Right atrium auricular region (tissue), 2 donors: ENCODE measurements at places on chromosomes 2 and 18.

DNA sequence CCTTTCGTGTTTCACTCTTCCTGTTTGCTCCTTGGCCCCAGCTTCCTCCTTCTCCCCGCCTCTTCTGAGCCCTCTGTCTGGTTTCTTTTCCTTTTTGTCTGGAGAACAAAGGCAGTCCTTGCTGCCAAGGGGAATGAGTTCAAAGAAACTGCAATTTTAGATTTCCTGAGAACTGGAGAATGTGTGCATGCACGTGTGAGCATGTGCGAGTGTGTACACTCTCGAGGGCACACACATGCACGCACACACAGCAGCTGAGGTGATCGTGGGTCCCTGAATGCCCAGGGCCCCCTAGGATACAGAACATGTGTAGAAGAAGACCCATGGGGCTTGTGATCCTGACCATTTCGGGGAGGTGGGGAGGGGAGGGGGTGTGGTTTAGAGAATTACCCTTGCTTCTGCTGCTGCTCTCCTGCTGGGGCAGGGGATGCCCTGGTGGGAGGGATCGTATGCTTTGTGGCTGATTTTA lies 151.8 kb downstream of the DYSF start:
- peak; percentile 11 for DNase-seq

GRCh38 chr18:9653390-9653789 lies 39.0 kb upstream of the PPP4R1 start:
- no peak for DNase-seq

GRCh38 chr2:18551169-18551568 lies 9.3 kb downstream of the RDH14 start:
- DNase-seq: no peak

DNA sequence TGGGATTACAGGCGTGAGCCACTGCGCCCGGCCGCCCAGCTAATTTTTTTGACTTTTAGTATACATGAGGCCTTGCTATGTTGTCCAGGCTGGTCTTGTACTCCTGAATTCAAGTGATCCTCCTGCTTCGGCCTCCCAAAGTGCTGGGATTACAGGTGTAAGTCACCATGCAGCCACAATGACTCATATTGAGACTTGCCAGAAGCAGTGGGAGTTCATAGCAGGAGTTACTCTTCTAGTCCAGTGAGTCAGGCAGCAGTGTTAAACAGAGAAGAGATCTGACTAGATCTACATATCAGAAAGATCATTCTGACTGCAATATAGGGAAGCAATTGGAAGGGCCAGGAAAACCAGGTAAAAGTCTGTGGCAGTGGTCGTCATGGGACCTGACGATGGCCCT lies 1.5 kb upstream of the FLACC1 start:
- DNase-seq: no peak

- no peak for DNase-seq
Observed at GRCh38 chr18:34709104-34709503, 994 bp upstream of the DTNA start.

GRCh38 chr2:118151831-118152230 lies 63.6 kb downstream of the INSIG2 start:
- no peak for DNase-seq

DNA sequence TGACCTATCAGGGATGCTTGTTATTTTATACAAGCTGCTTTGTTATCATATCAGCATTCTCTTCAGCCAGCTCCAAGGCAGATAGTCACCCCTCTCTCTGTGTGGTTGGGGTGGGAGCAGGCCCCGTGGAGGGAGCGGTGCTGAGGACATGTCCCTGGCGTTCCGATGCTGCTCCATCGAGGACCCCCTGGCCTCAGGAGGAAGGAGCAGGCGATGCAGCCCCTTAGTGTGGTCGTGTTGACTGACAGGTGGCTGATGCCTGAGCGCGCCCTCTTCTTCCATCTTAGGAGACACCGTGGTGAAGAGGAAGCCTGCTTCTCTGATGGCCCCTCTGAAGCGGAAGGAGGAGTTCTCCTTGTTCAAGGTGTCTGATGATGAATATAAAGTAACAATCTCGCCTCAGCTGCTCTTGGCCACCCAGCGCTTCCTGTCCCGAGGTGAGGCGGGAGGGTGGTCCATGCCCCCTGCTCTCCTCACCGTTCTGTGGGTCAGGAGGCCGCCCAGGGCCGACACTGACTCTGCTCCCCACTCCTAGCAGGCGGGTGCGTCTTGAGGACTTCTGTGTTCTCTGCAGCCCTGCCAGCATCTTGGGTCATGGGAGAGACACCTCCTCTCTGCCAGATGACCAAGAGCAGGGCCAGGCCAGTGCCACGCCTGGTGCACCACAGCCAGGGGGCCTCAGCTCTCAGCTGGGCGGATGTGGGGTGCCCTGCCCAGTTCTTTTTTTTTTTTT lies 10.6 kb downstream of the CNNM3 start:
- DNase-seq: no peak

DNA sequence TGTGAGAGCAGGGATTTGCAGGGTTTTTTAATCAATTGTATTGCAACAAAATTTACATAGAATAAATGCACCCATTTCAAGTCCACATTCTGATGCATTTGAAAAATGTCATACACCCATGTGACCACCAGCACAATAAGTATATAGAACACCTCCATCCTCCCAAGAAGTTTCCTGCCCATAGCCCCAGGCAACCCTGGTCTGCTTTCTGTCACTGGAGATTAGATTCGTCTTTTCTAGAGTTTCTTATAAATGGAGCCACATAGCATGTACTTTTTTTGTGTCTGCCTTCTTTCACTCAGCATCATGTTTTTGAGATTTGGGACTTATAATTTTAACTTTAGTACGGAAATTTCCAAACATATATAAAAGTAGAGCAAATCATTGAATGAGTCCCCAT lies 127.2 kb upstream of the EPAS1 start:
- DNase-seq: no peak

DNA sequence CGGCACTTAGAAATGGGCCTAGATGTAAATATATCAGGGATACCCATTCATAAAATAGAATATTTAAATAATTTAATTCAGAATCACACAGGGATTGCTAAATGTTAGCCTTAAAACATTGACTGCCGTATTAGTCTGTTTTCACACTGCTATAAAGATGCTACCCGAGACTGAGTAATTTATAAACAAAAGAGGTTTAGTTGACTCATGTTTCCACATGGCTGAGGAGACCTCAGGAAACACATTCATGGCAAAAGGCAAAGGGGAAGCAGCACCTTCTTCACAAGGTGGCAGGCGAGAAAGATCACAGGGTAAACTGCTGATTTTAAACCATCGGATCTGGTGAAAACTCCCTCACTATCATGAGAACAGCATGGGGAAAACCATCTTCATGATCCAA lies 223.6 kb upstream of the GULP1 start:
- no peak for DNase-seq

DNA sequence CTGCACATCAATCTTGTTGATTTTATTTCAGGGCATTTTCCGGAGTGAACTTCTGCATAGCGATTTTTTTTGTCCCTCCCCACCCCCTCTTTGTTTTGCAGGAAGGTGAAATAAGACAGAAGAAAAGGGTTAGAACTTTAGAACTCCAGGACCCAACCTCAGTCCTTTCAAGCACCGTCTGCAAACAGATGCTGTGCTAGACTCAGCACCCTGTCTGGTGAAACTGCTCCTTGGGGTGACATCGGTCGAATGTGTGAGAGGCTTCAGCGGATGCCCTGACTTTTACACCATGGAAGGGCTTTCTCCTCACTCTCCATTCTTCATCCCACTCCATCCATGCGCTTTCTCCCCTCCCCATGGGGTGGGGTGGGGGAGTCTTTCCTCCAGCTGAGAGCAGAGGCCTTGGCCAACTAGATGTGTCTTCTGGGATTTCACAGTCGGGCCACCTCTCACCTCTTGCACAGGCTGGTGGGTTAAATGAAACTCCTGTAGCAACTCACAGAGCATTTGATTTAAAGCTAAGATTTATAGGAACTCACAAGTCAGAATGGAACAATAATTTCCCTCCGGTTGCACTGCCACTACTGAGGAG lies 43.3 kb upstream of the EDAR start:
- DNase-seq: no peak

DNA sequence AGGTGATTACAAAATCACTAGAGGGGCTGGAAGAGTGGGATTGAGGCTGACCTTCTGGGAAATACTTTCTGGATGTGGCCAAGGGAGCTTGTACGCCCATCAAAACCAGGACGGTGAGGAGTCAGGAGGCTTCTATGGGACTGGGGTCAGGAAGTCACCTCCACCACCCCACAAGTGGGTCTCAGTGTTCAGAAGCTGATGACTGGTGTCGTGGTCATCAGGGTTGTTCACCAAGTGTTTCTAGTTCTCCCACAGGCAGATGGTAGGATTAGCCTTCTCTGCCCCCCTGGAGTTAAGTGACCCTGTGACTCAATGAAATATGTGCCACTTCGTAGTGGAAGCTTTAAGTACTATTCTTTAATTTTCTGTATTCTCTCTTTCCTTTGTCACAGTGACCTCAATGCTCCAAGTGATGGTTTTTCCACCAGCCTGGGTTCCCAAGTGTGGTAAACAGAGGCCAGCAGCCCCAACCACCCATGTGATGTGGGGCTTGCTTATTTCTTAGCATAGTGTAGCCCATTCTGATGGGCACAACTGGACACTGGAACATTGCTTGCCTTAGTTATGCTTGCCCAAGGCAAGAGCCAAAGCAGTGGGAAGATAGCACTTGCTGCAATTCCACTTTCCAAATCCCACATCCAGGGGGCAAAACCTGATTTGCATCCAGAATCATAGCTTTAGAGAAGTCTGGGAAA lies 258.8 kb downstream of the CYP26B1 start:
- peak; percentile 50 for DNase-seq

DNA sequence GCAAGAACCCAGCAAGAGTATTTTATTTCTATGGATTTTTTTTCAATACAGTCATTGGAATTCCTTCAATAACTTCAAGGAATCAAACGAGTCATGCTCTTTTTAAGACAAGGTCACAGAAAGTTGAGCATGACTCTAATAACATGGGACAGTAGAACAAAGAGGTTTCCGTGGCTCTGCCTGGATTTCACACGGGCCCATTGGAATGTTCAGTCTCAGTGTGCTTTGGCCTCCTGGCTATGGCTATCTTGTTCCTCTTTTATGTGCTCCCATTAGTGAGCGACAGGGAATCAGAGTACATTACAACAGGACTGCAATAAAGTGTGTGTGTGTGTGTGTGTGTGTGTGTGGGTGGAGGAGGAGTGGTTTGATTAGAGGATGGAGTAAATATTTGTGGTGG lies 312.4 kb downstream of the DCC start:
- no peak for DNase-seq

GRCh38 chr18:21369146-21369545 lies 127.1 kb downstream of the GREB1L start:
- no peak for DNase-seq

GRCh38 chr2:71670430-71670795 lies 217.1 kb downstream of the DYSF start:
- peak; percentile 21 for DNase-seq

- DNase-seq: no peak
Observed at GRCh38 chr2:198383392-198383791, 579.0 kb downstream of the PLCL1 start.

GRCh38 chr18:37710726-37711125 lies 145.1 kb upstream of the CELF4 start:
- no peak for DNase-seq
